ENCODE measurements at places on chromosomes 6 and 20.

GRCh38 chr6:31351401-31352309 lies 5.3 kb downstream of the HLA-B start:
- no peak for DNase-seq

DNA sequence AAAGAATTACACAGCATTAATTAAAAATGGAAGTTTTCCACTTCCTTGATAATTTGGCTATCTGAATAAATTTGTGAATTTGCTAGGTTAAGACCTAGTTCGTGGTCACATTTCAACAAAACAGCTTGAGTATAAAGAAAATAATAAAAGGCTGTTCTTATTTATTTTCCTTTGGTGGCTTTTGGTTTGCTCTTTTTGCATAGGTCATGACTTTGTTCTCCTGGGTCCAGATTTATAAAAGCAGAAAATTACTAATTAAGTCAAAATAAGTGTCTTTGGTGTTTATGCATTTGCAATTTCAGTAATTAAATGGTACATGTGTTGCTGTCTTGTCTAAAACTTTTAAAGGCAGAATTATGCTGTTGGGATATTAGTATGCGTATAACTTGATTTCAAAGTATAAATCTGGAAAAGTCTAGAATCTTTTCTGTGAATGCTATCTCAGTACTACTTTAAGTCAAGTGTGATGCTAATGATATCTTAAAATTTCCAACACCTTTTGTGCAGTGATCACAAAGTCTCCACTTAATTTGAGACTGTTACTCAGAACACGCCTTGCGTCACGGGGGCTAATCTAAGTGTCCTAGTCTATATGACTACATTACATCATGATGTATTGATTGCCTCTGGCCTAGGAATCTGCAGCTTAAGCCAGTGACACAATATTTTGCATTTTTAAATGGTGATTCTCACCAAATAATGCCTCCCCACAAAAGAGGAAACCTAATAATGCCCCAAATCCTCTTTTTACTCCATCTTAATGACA lies 41.0 kb downstream of the GNAS start:
- DNase-seq, result peak; percentile 14

- DNase-seq, result no peak
Measured at GRCh38 chr6:28490205-28490890, 25.2 kb downstream of the GPX6 start.

- DNase-seq, result no peak
Measured at GRCh38 chr6:142827369-142827768, 117.6 kb downstream of the HIVEP2 start.

- peak; percentile 52 for DNase-seq
Measured at GRCh38 chr6:131976545-131977061, 25.4 kb upstream of the CCN2 start.

DNA sequence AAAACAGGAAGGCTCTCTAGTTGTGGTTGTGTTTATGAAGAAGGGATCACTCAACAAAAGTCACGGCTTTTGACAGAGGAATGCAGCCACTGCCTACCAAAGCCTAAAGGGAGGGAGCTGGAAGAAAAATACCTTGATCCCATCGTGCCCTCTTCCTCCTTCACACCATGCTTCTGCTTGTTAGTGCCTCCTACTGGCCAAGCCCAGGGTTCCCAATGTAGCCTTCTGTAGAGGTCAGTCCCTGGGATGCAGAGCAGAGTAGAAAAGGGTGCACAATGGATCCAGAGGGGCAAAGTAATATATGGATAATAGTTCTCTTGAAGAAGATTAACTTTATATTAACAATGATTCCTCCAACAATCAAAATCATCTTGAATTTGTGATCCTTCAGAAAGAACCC lies 293.5 kb upstream of the FERMT1 start:
- DNase-seq, result no peak
